Stimulated activated CD8-positive, alpha-beta memory T cell treated with anti-CD3 and anti-CD28 coated beads, Interleukin-12 subunit alpha, Interleukin-12 subunit beta, amount 100 ng/mL, for 1 hour (primary cell): ENCODE measurements at places on chromosomes 2 and 18.

- DNase-seq: no peak
Observed at GRCh38 chr2:196220671-196221070, 49.3 kb upstream of the STK17B start.

DNA sequence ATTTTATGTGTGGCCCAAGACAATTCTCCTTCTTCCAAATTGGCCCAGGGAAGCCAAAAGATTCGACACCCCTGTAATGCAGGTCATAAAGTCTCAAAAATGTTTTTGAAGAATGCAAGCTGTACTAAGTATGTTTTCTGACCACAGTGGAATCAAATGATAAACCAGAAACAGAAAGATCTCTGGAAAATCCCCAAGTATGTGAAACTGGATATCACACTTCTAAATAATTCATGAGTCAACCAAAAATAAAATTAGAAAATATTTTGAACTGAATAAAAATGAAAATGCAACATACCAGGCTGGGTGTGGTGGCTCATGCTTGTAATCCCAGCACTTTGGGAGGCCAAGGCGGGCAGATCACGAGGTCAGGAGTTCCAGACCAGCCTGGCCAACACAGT, 34.1 kb upstream of the UBE2F start:
- no peak for DNase-seq

- no peak for DNase-seq
Observed at GRCh38 chr2:15563227-15564100, 2.3 kb upstream of the NBAS start.

DNA sequence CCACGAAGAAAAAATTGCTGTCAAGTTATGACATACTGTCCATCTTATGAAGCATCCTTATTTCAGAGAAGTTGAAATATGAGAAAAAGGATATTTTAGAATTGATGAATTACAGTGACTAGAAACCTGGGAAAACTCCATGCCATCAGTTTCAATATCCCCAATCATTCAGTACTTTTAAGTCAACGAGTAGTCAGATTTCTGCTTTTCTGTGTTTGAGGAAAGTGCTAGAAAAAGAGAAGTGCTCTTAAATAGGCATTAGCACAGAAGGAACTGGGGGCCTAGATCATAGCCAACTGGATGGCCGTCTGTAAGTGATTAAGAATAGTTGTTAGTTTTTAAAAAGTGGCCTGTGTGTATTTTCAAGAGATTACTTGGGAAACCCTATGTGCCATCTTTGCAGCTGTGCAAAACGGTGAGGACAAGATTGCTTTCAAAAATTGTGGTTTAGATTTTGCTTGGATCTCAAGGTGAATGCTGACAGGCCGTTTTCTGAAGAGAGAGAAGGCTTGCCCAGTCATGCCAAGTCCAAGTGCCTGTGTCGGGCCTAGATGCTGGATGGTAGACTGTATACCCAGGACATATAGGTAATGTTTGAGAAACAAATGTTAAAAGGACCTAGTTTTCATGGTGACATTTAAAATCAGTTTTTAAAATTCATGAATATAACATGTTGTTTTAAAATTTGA, 5.1 kb downstream of the NEDD4L start:
- no peak for DNase-seq

GRCh38 chr18:474416-474815, 26.1 kb downstream of the COLEC12 start:
- no peak for DNase-seq

GRCh38 chr18:59629894-59630293, 67.3 kb downstream of the CCBE1 start:
- no peak for DNase-seq

- no peak for DNase-seq
Observed at GRCh38 chr2:174328114-174328960, 6.4 kb upstream of the SP9 start.

DNA sequence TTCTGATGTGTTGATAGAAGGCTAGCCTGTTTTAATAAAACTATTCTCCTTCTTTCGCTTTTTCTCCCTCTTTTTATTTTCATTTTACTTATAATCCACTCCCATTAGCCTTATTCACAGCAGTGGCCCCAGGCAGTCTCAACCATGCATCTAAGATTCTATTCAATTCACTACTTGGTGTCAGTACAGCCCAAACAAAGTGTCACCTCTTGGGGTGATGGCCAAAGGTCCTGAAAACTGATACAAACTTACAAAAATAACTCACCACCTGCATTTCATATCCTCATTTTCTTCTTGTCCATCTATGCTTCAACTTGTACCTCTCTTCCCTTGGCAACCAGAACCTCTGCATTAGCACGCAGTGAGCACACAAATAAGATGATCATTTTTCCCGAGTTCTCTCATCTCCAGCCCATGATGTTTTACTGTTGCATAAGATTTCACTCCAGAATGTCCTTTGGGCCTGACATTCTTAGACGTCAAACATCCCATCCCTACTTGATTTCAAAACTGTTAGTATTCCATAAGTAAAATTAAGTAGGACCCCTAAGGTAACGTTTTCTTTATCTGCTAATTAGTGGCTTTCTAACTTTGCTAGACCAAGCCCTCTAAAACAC, 559.3 kb upstream of the TNP1 start:
- DNase-seq: no peak
